Muscle of back (tissue), 13 donors: ENCODE measurements at places on chromosomes 4 and X. TPM values are rescaled to one million over a fixed set of nuclear protein-coding genes. Genes with fewer than 3 reads are reported as not detected.

The SEPTIN6 gene
- polyA plus RNA-seq, result 26.2 TPM

- no peak for DNase-seq
Measured at GRCh38 chr4:123096038-123096437, 173.6 kb upstream of the NUDT6 start.

DNA sequence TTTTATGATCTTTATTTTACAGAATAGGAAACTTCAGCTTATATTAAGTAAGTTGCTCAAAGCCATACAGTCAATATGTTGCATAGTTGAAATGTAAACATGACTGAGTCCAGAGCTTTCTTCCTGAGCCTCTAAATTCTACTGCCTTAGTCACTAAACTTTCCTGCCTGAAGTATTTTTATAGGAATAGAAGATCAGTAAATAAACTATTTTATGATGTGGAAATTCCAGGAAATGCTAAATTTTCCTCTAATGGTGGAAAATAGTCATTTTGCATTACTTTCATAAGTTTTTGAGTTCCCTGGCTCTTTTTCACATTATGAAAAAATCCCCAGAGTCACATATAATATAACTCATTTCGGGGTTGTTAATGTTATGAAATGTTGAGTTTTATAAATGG is 182.8 kb downstream of the BANK1 start:
- peak; percentile 44 for DNase-seq

The HSFX3 gene
- polyA plus RNA-seq, result 1.2 TPM

DNA sequence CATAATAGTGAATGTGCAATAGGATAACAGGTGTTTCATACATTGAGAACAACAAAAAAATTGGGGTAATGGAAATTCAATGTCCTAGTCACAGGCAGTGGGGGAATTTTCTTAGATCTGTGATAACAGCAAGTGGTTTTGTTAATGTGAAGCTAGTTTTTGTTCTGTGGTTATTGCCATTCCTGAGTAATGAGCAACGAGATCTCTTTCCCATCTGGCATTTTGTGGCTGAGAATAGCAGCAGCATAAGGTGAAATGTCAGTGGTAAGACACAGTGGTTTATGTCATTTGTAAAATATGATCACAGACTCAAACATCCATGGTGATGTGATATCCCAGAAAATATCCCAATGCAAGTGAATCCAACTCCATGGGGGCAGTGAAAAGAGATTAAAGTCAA is 497.5 kb downstream of the KCNIP4 start:
- DNase-seq, result no peak

The CXCL10 gene
- 0.45 TPM for polyA plus RNA-seq

- no peak for DNase-seq
Measured at GRCh38 chr4:53481586-53481985, 104.1 kb downstream of the FIP1L1 start.

- DNase-seq, result peak; percentile 61
Measured at GRCh38 chr4:130124066-130124465, 1028.1 kb downstream of the C4orf33 start.

The BEX5 gene
- polyA plus RNA-seq, result 0.55 TPM

The ZCCHC4 gene
- 14.7 TPM for polyA plus RNA-seq

DNA sequence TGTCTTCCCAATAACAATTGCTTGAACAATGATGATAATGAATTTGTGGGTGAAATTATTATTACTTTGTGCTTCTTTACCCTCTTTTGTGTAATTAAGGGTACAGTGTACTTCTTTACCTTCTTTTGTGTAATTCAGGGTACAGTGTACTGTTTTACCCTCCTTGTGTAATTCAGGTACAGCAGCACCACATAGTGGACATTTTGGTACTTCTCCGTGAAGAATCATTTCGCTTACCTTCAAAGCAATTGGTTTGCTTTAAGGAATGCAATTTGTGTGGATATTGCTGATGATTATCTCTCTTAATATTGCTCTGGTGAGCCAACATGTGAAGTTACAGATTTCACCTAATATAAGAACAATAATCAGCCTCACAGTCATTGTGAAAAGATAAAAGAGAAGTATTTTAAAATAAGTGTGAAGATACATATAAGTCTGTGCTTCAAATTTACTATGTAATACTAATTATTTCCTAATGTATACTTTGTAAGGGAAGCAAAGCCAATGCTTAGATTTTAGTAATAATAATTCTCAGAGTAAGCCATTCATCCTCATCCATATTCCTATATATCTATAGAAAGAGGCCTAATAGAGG is 27.2 kb upstream of the SEC24B start:
- DNase-seq, result peak; percentile 57

DNA sequence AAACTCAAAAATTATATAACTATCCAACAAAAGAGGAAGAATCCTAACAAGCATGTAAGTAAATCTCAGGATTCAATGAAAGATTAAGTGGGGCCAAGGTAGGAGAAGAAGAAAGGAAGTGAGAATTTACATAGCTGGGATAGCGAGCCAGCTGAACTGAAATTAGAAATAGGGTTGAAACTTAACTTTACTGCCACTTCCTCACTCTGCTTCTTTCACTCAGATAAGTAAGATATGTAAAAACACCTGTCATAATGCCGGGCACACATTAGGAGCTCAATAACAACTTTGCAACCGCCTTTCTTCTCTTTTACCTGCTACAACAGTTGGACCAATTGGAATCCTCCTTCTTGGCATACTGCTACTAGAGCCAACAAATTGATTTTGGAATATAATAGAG is 129.4 kb downstream of the CNKSR2 start:
- DNase-seq, result no peak

- no peak for DNase-seq
Measured at GRCh38 chrX:148629434-148629833, 129.0 kb downstream of the AFF2 start.

DNA sequence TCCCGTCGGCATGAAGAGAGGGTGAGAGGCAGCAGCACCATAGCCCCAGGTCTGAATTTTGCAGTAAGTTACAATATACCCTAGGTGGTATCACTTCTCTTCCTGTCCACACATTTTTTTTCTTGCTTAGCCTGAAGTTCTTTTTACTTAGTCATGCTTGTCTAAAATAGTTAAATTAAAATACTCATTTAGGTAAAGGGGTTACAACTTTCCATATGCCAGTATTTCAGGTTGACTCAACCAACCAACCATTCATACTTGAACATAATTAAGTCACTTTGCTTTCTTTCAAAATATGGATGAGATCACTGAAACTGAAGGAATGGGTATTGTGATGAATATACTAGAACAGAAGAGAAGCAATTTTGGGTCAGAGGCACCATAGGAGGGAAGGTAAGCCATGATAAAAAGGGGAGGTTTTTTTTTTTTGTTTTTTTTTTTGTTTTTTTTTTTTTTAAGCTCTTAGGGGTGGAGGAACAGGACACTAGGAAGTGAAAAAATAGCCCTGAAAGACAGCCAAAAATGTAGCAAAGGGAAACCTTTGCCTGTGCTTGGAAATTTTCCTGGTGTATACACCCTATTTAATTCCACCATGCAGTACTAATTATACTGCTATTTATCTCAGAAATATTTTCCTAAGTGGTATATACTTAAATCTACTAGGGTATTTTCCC is 41.8 kb downstream of the RPS6KA3 start:
- DNase-seq, result no peak

DNA sequence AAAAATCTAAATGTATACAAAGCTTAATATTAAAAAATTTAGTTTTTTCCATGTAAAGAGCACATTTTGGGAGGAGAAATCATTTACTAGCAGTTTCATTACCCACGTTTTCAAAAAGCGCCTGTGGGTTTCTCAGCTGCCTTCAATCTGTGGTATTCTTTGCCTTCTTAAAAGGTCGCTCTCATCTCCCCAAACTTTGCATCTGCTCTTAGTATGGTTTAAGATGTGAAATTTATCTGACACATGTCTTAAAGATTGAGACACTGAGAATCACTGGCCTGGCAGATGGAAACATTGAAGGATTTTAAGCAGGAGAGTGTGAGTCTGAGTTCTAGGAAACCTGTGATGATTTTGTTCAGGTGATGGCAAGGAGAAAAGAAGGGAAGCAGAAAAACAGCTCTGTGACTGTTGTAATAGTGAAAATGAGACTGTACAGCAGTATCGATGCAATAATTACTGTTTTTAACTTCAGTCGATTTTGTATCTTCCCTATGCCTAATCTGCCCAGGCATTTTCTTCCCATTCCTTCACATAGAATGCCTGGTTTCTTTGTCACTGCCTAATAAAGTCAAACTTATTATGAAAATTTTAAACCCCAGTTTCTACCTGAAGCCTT is 75.9 kb downstream of the PAQR3 start:
- no peak for DNase-seq

GRCh38 chr4:37816006-37816405 is 10.5 kb upstream of the PGM2 start:
- no peak for DNase-seq

The H2BW2 gene
- polyA plus RNA-seq, result 0.35 TPM

- peak; percentile 16 for DNase-seq
Measured at GRCh38 chr4:113232194-113232593, 182.7 kb downstream of the ANK2 start.

DNA sequence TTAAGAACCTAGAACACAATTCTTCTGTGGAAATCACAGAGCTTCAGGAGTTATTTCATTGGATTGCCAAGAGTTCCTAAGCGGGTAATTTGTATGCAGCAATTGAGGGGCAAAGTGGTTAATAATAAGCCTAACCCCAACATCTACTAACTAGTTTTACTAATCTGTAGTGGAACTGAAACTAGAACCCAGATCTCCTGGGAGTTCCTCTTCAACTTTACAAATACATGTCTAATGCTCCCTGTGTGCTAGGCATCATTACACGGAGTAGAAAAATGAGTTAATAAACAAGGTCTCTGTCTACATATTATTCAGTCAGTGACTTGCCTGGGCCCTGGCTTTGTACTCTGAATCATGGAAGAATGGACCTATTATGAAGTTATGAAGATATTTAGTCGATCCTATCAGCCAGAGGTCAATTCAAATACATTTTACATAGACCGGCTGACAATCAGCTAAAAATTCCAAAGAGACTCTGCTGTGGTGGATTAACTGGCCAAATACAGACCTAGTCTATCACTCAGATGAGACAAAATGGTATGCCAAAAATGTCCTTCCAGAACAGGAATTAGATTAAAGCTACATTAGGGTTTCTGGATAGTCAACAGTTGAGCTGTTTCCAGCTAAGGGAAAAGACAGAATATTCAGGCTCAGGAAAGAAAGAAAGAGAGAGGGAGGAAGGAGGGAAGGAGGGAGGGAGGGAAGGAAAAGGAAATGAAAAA is 326.0 kb downstream of the FBXW7 start:
- DNase-seq, result no peak

DNA sequence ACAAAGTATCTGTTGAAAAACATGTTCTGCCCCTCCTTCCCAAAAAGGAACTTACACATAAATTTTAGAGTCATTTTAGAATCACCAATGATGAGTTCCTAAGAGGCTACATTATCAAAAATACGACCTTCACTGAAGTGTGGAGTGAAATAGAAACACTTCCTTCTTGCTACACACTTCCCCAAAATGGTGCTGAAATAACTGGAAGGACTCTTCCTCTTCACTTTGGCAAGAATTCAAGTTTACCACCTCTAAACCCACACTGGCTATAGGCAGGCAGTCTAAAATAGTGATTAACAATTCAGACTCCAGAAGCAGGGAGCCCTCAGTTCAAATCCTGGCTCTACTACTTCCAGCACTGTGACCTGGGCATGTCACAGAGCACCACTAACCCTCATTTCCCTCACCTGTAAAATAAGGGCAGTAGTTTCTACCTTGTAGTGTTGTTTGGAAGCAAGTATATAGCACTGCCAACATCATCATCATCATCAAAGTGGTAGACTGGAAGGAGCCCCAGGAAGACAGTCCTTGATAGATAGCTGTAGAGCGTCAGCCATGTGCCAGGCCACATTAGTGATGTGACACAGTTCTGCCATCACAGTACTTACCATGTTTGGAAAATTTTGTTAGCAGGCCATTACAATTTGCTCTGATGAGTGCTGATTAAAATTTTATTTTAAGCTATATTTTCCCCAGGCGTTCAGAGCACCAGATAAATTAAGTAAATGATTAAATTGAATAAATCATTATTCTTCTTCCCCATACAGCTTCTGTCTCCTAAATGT is 103.3 kb downstream of the PARM1 start:
- no peak for DNase-seq

The CFAP99 gene
- 0.20 TPM for polyA plus RNA-seq

DNA sequence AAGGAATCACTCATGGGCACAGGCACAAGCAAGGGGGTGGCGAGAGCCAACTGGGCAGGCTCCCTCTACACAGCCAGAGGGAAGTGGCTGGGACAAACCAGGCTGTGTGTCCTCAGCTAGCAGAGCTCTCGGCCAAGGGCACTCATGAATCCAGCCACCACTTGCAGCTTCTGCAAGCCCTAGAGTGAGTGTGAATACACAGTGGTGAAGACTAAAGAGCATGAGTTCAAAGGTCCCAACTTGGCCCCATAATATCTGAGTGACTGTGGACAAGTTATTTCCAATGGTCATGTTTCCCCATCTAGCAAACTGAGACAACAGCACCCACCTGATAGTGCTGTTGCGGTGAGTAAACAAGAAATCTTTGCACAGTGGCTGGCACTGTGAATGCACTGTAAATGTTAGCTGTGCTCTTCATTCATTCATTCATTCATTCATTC is 51.7 kb downstream of the ADGRG2 start:
- no peak for DNase-seq

- no peak for DNase-seq
Measured at GRCh38 chr4:78602334-78602733, 50.8 kb downstream of the ANXA3 start.

DNA sequence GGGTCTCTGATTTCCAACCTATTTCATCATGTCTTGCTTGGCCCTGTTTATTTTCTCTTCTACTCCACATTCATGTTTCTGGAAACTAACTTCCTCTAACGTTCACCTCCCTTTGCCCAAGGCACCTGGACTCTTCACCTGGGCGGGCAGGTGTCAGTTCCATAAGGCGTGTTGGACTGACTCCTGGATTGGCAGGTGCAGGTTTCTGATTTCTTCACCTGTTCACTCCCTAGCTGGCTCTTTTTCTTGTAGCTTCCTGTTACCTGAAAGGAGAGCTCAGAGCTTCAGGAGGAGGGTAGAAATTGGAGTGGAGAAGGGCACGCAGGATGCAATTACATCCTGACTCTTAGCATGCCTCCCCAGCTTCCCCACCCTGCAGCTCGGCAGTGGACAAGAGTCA is 350.8 kb upstream of the KLF3 start:
- no peak for DNase-seq

GRCh38 chr4:70844180-70844579 is 4.5 kb upstream of the GRSF1 start:
- no peak for DNase-seq

The OTUD6A gene
- not detected for polyA plus RNA-seq

DNA sequence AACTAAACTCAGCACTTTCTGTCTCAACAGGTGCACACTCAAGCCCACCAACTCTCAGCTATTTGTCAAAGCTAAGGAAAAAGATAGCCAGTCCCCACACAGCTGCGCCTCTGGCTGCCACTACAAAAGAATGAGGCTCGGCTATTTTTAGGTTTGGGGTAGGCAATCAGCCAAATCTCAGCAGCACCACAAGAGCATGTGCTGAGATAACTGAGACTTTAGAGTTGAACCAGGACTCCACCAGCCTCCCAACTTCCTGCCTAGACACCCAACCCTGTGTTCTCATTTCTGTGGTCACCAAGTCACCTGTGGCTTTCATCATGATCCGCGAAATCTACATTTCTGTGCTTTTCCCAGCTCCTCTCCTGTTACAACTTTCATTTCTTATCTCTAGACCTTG is 28.0 kb downstream of the DMD start:
- peak; percentile 66 for DNase-seq

The GALNTL6 gene
- 2.2 TPM for polyA plus RNA-seq

GRCh38 chr4:93825551-93826216 is 2.9 kb upstream of the ATOH1 start:
- no peak for DNase-seq

- DNase-seq, result no peak
Measured at GRCh38 chr4:1328267-1329155, 18.5 kb upstream of the UVSSA start.
